ENCODE measurements at places on chromosomes 6 and 20.

DNA sequence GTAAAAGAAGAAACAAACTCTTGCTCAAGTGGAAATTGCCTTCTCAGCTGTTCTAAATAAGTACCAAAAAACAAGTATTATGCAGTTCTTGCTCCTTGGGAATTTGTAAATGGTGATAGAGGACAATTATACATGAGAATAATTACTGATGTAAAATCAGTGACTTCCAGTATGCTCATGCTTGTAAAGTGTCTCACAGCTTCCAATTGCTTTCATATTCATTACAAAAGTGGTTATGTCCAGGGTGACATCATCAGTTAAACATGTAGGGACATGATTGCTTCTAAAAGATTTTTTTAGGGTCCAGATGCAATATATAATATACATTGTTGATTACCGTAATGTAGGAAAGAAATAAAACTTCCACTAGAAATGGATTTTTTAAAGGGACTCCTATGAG is 122.8 kb upstream of the B3GAT2 start:
- no peak for DNase-seq

DNA sequence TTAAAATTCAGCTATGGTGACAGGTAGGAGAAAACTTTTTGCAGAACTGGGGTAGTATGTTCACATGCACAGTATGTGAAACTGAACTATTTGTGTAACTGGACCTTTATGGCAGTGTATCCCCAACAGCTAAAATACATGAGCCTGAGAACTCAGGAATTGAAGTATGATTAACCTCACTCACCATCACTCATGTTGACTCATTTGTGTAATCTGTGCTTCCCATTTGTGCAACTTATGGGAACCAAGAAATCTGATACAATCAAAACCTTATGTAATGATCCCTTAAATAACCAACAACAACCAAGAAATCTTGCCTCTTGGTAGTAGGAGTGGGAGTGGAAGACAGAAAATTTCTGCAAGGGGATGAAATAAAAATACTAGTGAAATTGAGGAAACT is 674.9 kb downstream of the HDGFL1 start:
- DNase-seq = no peak

DNA sequence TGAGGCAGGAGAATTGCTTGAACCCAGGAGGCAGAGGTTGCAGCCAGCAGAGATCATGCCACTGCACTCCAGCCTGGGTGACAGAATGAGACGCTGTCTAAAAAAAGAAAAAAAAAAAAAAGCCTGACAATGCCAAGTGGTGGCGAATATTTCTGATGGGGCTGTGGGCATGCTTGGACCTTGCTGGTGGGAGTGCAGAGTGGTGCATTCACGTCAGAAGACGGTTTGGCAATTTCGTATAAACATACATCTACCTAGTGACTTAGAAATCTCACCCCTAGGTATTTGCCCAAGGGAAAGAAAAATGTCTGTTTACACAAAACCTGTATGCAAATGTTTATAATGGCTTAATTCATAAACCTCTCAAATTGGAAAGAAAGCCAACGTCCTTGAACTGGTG is 33.6 kb downstream of the CTCFL start:
- no peak for DNase-seq

GRCh38 chr6:10643201-10643651 is 51.2 kb downstream of the C6orf52 start:
- DNase-seq = no peak

DNA sequence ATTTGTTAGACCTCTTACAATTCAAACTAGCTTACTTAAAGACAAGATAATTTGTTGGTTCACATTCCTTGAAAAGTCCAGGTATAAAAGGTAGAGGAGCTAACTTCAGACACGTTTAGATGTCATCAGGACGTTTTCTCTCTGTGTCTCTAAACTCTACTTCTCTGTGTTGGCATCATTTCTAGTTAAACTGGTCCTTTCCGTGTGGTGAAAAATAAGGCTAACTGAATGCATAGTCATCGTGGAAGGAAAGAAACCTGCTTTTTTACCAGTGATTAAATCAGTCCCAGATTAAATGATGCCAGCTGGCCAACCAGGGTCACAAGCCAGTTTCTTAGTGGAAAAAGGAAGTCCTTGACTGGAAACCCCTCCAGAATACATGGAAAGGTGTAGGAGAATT is 168.4 kb upstream of the AHI1 start:
- DNase-seq = no peak

DNA sequence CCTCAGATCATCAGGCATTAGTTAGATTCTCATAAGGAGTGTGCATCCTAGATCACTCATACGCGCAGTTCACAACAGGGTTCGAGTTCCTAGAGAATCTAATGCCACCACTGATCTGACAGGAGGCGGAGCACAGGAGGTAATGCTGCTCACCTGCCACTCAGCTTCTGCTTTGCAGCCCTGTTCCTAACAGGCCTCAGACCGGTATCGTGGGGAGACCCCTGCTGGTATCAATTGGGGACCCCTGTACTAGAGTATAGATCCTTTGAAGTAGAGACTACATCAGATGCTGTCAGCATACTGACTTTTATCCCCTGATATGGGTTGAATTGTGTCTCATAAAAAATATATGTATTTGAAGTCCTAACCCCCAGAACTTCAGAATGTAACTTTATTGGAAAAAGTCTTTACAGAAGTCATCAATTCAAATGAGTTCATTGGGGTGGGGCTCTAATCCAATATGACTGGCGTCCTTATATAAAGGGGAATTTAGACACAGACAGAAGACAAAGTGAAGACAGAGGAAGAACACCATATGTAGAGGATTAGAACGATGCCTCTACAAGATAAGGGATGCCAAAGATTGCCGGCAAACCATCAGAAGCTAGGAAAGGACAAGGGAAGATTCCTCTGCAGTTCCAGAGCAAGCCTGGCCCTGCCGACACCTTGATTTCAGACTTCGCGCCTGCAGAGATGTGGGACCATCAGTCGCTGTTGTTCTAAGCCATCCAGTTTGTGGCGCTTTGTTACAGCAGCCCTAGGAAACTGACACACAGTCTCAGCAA is 104.4 kb upstream of the BTBD3 start:
- DNase-seq = no peak

GRCh38 chr6:35084511-35085203 is 56.5 kb downstream of the TCP11 start:
- no peak for DNase-seq

- DNase-seq = no peak
Observed at GRCh38 chr20:43721097-43721428, 5.7 kb downstream of the GTSF1L start.

GRCh38 chr6:43668151-43669028 is 19.2 kb downstream of the MRPS18A start:
- DNase-seq = peak; percentile 87

- DNase-seq = no peak
Observed at GRCh38 chr6:113750151-113750855, 106.8 kb upstream of the MARCKS start.

DNA sequence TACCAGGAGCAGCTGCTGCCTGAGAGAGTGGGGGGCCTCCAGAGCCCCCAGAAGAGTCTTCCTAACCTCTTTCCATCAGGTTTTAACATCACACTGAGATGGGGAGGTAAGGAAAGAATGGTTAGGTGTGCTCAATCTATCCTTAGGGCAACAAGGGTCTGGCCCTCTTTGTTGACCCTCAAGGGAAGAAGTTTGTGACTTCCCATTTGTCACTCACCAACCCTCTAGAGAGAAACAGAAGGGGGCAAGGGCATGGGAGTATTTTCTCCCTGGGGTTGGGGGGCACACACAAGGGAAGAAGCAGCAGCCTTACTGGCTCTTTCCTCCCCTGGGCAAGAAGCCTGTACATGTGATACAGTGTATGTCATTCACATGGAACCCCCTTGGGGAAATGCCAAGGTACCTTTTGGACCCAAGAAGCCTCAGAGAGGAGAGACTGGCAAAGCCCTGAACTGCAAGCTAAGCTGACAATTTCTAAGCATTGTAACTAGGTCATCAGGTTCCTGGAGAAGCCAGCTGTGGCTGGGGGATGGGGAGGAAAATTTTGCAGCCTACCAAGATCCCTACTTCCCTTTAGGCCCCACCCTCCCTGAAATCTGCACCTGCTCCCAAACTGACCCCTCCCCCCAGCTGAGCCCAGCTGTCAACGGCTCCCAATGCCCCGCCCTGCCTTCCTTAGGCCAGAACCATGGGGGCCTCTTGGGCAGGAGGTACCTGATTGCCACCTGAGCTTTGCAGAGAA is 14.5 kb downstream of the BCL2L1 start:
- no peak for DNase-seq

DNA sequence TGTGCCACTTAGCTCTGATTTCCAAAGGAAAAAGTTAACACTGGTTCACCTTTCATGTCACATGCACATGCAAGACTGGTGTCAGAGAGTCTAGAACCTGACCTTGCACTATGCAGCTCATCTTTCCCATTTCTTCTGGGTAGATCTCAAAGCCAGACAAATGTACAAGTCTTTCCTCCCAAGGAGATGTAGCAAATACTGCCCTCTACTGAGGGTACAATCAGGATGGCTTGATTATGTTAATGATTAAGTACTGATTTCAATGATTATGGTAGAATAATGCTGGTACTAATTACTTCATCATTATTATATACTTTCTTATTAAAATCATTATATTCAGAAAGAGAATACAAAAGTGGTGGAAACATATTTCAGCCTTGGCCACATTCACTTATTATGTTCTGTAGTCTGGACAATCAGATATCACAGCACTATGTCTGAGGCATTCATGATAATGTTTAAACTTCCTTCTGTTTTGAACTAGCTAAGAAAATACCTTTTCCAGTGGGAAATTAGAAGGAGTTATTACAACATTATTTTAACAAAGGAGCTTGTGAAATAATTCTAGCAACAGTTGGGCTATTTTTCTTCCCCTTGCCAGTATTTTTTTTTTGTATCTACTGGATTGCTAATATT is 68.5 kb upstream of the FOXO3 start:
- peak; percentile 46 for DNase-seq

GRCh38 chr20:32031007-32031958 is 20.8 kb upstream of the HCK start:
- peak; percentile 83 for DNase-seq

GRCh38 chr6:37812841-37813240 is 6.7 kb upstream of the ZFAND3 start:
- DNase-seq = no peak

DNA sequence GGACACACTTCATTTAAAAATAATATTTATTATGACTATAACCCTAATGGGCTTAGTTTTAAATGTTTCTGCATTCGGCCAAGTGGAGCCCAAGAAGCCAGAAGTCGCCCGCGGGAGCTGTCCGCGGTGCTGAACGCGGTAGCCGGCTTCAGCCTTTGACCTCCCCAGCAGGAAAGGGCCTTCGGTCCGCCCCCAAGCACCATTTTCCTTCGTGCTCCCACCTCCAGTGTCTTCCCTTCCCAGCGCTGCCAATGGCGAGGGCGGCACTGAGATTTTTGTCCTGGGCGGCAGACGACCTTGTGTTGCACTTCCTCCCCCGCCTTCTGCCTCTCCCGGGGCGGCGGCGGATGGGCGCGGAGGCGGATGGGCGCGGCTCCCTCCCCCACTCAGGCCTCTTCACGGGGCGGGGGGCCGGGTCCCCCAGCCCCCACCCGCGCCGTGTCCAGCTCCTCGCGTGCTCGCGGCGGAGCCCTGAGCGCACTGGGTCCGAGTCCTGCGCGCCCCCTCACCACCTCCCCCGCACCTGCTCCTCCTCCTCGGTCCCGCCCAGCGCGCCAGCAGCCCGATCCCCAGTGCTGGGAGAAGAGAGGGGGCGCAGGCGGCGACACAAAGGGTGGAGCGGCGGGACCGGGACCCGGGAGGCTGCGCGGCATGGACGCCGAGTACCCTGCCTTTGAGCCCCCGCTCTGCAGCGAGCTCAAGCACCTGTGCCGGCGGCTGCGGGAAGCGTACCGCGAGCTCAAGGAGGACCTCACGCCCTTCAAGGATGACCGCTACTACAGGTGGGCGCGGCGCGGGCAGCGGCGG is 23.6 kb upstream of the TMEM181 start:
- DNase-seq = peak; percentile 87

DNA sequence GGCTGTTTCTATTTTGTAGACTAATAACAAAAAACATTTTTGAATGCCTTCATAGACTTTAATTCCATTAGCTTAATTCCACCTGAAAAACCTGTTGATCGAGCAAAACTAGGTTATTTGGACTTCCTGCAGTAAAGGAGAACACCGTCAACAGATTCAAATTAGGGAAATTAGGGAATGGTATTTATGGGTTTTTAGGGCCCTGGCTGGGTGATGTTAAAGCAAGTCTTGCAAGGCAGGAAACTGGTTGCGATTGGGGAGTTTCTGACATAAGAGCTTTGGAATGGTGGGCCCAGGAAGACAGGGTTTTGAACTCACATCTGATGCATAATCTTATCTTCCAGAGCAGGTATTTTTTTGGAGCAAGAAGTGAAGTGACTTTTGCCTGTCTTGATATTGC is 40.1 kb upstream of the TFAP2C start:
- DNase-seq = no peak

GRCh38 chr20:9411833-9412232 is 102.6 kb upstream of the LAMP5 start:
- no peak for DNase-seq

DNA sequence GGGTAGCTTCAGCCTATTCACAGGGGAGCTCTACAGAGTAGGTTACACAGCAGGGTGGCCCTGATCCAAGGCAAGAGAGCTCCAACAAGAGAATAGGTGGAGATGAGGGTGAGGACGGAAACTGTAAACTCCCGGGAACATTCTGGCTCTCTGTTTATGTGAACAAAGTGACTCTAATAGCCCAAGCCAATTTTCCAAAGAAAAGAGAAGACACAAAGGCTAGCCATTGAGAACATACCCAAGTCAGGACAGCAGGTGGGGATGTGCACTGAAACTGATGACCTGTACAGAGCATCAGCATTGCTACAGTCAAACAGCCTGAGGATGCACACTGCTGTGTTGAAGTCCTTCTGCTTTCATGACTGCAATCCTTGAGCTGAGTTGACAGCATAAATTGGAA is 136.0 kb upstream of the TOP1 start:
- no peak for DNase-seq

GRCh38 chr6:3045777-3046176 is 22.5 kb upstream of the RIPK1 start:
- no peak for DNase-seq

- DNase-seq = no peak
Observed at GRCh38 chr6:28005152-28005890, 48.3 kb downstream of the OR2B6 start.

GRCh38 chr6:81700414-81700813 is 52.1 kb downstream of the TENT5A start:
- DNase-seq = no peak

DNA sequence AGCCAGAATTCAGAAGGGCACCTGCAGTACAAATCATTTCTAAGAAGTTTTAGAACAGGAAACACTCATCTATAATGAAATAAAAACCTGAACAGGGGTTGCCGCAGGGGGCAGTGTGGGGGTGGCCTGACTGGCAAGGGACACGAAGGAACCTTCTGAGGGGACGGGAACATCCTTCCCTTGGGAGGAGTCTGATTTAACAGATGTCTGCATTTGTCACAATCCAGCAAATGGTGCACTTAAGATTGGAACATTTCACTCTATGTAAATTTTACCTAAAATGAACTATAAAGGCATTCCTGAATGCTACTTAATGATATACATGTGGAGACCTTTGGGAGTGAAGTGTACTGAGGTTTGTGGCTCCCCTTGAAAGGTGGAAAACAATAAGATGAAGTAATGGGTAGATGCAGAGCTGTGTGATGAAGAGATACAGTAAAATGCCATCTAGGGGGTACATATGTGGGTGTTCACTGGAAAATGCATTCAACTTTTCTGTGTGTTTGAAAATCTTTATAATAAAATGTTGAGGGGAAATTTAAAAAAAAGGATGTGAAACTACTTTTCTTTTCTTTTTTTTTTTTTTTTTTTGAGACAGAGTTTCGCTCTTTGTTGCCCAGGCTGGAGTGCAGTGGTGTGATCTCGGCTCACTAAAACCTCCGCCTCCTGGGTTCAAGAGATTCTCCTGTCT is 89.5 kb downstream of the SNX5 start:
- DNase-seq = no peak

Data from left kidney (tissue), 8 donors.